Spinal cord (tissue), 10 donors: ENCODE measurements at places on chromosomes 7 and 10. TPM values are rescaled to one million over a fixed set of nuclear protein-coding genes. Genes with fewer than 3 reads are reported as not detected.

DNA sequence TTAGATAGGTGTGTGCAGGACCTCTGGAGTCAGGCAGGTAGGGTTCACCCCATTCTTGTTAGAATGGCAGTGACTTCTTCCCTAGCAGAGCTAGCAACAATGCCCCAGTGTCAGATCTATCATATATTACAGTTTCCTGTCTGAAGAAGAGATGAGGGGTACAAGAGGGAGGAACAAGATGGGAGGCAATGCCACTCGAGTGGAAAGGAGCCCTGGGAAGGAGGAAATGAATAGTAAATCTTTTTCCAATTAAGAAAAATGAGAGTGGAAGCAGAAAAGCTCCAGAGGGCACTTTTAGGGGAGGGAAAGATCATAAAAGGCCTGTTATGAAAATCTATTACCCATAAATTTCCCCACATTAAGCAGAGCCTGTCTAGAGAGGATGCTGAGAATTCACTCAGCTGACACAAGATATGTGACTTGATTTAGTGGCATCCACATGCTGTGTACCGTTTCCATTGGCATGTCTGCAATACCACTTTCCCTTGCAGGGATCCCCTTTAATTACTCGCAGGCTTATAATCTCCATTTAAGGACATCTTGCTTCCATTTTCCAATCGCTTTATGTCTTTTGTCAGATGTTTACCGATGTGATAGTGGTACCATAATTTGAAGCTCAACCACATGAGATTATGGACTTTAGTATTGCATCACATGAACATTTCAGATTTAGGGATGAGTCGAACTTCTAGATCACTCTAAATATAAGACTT is 70.0 kb upstream of the AGBL3 start:
- H3K36me3 ChIP-seq = peaks cover 2% of the 10 kb centered on the region
- H3K4me1 ChIP-seq = no peaks in the 10 kb centered on the region
- DNase-seq = no peak
- no peak overlapping the region for H3K27ac ChIP-seq

DNA sequence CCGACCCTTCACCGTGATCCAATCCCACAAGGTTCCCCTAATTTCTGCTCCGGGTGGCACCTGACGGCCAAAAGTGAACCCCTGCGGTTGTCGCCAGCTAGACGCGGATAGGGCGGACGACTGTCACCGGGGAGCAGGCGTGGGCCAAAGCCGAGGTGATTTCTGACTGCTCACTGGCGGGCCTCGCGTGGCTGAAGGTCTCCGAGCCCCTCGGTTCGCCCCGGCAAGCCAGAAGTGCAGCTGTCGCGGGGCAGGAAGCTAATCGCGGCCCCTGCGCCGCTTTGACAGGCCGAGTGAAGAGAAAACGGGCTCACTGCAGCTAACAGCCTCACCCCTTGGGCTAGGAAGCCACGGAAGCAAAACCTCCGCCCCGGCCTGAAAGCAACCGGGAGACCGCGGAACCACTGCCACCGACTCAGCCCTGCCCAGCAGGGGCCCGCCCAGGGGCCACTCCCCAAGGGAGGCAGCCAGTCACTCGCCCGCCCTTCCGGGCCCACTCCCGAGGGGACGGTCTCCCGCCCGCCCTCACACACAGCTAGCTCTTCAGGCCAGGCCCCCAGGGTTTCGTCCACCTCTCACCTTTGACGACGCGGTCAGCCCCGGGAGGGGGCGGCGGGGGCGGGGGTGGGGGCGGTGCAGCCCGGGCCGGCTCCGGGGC is 469 bp downstream of the PPP3CB start:
- H3K27me3 ChIP-seq = no peaks in the 10 kb centered on the region
- H3K4me3 ChIP-seq = peak overlapping the region; percentile 97
- peak; percentile 46 for DNase-seq

DNA sequence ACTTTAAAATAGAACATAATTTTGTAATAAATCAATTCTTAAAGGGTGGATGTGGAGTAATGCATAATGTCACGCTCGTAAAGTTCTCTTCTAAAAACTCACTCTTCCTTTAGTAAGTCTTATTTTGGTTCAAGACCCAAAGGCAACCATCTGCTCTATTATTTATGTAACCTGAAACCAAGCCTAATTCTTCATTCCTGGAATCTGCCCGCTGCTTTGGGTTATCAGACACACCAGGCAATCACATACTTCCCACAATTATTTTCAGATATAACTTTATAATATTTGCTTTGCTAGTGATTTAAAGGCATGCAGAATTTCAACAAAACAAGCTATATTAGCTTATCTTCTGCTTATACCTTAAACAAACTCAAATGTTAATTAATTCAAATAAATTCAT is 39.0 kb downstream of the RAB11FIP2 start:
- DNase-seq = no peak
- H3K27me3 ChIP-seq = no peaks in the 10 kb centered on the region
- no peaks in the 10 kb centered on the region for H3K36me3 ChIP-seq
- H3K4me1 ChIP-seq = no peaks in the 10 kb centered on the region
- no peak overlapping the region for H3K4me3 ChIP-seq

DNA sequence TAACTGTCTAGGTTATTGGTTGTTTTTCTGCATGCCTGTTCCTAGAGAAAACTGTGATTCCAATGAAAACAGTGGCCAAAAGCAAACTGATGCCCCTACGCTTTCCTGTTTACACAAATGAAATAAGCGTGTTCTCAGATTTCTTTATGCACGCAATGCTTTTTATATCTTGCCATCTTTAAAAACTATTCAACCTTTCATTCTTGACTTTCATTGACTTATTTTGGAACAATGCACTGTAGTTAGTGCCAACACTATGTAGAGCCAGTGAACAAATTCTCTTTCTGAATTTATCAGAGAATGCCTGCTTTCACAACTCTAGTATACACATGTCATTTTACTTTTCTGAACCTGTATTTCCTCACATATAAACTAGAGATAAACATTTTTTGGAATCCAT is 86.6 kb downstream of the CABCOCO1 start:
- H3K4me1 ChIP-seq = no peaks in the 10 kb centered on the region
- no peak overlapping the region for H3K4me3 ChIP-seq
- no peaks in the 10 kb centered on the region for H3K27me3 ChIP-seq
- no peaks in the 10 kb centered on the region for H3K36me3 ChIP-seq
- no peak overlapping the region for H3K27ac ChIP-seq

DNA sequence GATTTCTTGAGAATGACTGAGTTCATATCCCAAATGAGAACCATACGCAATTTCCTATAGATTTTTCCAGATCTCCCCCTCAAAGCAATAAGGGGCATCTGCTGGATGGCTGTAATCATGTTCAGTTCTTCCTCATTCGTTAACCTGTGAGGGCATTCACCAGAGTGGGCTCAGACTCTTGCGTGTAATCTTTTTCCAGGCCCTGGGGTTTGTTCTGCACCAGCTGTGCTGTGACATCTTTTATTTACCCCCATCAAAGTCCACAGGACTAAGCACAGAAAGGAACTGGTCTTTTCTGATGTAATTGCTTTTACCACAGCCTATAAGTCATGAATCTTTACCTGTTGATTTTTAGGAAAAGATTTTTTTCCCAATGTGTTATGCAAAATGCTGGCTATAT is 27.9 kb upstream of the ITGA8 start:
- no peak overlapping the region for H3K27ac ChIP-seq
- DNase-seq = no peak
- H3K36me3 ChIP-seq = no peaks in the 10 kb centered on the region
- no peak overlapping the region for H3K4me3 ChIP-seq

DNA sequence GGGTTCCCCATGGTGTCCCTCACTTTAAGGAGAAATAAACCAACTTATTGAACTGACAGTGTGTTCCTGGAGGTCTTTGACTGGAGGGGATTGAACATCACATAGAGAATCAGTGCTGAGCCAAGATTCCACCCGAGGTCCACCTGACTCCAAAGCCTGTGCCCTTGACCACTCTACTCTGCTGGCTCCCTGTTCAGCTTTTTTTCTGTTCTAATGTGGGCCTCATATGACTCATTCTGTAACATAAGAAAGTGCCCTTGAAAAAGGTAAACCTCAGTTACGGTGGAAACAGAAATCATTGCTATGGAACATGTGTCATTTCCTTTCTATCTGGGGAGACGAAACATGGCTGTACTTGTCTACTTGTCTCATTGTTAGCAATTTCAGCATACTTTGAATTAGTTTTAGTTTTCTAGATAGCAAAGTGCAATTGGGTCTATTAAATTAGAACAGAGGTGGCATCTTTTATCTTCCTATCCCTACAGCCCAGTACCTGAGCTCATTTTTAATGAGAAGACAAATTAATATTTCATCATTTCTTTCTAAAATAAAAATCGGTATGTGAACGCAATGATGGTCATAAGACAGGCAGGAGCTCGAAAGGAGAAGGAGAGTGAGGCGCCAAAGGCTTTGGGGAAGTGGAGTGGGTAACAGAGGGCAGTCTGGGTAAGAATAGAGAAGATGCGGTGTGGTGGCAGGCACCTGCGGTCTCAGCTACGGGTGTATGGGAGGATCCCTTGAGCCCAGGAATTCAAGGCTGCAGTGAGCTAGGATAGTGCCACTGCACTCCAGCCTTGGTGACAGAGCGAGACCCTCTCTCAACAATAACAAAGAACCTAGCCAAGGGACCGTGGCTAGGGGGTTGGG is 1.5 kb downstream of the GSDME start:
- no peak for DNase-seq
- no peak overlapping the region for H3K4me3 ChIP-seq
- H3K27ac ChIP-seq = peak overlapping the region; percentile 76
- H3K4me1 ChIP-seq = peaks cover 30% of the 10 kb centered on the region
- no peaks in the 10 kb centered on the region for H3K36me3 ChIP-seq

DNA sequence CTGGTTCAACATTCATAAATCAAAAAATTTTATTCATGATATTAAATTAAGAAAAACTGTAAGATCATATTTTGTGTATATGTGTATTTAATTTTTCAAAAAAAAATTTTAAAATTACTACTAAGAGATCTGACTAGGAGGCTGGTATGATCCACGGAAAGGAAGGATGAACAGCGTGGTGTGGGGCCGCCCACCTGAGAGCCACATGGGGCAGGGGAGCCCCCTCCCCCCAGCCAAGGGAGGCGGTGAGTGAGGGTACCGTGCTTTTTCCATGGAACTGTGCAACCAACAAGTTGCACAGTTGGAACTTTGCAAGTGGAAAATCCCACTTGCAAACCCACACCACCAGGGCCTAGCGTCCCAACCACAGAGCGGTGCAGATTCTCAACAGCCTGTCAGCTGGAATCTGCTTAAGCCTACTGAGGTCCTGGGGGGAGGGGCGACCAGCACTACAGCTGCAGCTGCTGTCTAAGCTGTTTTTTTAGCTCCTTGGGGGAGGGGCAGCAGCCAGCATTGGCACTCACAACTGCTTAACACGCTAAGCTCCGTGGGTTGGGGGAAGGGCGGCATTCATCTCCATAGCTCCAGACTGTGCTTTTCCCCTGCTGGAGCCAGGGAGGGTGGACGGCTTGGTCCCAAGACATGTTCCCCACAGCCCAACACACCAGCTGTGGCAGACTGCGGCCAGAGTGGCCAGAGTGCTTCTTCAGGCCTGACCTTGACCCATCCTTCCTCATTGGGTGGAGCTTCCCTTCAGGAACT is 94.2 kb upstream of the IGFBP3 start:
- H3K4me1 ChIP-seq = peaks cover 7% of the 10 kb centered on the region
- H3K27ac ChIP-seq = no peak overlapping the region
- no peaks in the 10 kb centered on the region for H3K36me3 ChIP-seq
- DNase-seq = peak; percentile 51

DNA sequence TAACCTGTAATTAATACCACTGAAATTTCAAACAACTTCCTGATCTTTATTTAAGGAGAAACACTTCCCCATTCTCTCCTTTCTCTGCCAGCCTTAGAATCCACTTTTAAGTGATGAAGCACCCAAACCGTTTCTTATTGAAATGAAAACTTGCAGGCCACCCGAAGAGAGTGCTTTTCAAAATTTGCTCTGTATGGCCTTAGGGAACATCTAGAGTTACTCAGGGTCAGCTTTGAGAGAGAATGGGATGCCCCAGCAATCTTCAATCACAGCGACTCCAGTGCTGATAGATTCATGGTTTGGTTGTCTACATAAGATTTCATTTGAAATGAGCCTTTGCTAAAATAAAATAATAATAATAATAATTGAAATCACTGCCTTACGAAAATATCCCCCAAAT is 323.1 kb downstream of the PCLO start:
- H3K27ac ChIP-seq = no peak overlapping the region
- DNase-seq = no peak
- no peak overlapping the region for H3K4me3 ChIP-seq
- H3K4me1 ChIP-seq = no peaks in the 10 kb centered on the region
- H3K27me3 ChIP-seq = no peaks in the 10 kb centered on the region

GRCh38 chr7:155868955-155869783 is 56.9 kb upstream of the SHH start:
- H3K36me3 ChIP-seq = no peaks in the 10 kb centered on the region
- no peak for DNase-seq
- H3K27ac ChIP-seq = no peak overlapping the region
- H3K4me1 ChIP-seq = peaks cover 6% of the 10 kb centered on the region
- no peaks in the 10 kb centered on the region for H3K27me3 ChIP-seq

GRCh38 chr10:11165591-11166543 is 148.2 kb downstream of the CELF2 start:
- H3K4me1 ChIP-seq = peaks cover 32% of the 10 kb centered on the region
- peaks cover 3% of the 10 kb centered on the region for H3K36me3 ChIP-seq
- no peaks in the 10 kb centered on the region for H3K27me3 ChIP-seq

GRCh38 chr7:30740417-30741181 is 11.3 kb upstream of the INMT start:
- no peak overlapping the region for H3K4me3 ChIP-seq
- no peaks in the 10 kb centered on the region for H3K27me3 ChIP-seq
- no peak overlapping the region for H3K27ac ChIP-seq
- no peaks in the 10 kb centered on the region for H3K4me1 ChIP-seq
- H3K36me3 ChIP-seq = no peaks in the 10 kb centered on the region

DNA sequence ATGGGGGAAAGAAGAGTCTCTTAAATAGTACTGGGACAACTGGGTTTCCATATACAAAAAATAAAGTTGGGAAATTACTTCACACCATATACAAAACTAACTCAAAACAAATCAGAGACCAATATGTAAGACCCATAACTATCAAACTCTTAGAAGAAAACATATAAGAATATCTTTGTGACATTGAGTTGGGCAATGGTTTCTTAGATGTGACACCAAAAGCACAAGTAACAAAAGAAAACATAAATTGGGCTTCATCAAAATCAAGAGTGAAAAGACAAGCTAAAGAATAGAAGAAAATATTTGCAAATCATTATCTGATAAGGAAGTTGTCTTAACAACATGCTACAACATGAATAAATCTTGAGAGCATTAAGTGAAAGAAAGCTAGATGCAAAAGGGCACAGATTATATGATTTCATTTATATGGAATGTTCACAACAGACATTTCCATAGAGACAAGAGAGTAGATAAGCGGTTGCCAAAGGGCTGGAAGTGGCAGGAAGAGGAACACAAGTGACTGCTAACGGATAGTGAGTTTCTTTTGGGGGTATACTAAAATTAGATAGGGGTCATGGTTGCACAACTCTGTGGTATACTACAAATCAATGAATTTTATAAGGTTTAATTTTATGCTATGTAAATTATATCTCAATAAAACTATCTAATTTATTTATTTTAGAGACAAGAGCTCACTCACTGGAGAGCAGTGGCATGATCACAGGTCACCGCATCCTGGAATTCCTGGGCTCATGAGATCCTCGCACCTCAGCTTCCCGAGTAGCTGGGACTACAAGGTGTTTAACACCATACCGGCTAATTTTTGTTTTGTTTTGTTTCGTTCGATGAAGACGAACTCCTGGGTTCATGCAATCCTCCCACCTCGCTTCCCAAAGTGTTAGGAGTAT is 35.4 kb downstream of the JMJD1C start:
- no peaks in the 10 kb centered on the region for H3K27me3 ChIP-seq
- no peak overlapping the region for H3K27ac ChIP-seq
- DNase-seq = no peak
- H3K4me3 ChIP-seq = no peak overlapping the region
- H3K36me3 ChIP-seq = peaks cover 6% of the 10 kb centered on the region
- no peaks in the 10 kb centered on the region for H3K4me1 ChIP-seq

UBTD1 gene
- total RNA-seq = 4.6 TPM

ABCB1 gene
- 18.5 TPM for total RNA-seq

NCF1 gene
- 0.77 TPM for total RNA-seq
